Stimulated activated CD4-positive, alpha-beta T cell treated with anti-CD3 and anti-CD28 coated beads, Interleukin-4, amount 100 ng/mL, for 48 hours (primary cell): ENCODE measurements at places on chromosomes 16 and 17.

GRCh38 chr17:32970281-32970680, 21.4 kb upstream of the SPACA3 start:
- no peak for DNase-seq

GRCh38 chr17:22090263-22090935, 398.1 kb downstream of the KCNJ18 start:
- DNase-seq, result no peak

- no peak for DNase-seq
Observed at GRCh38 chr17:77444628-77444983, 303.8 kb downstream of the SEC14L1 start.

- no peak for DNase-seq
Observed at GRCh38 chr17:6457688-6458459, 13.6 kb downstream of the PIMREG start.

DNA sequence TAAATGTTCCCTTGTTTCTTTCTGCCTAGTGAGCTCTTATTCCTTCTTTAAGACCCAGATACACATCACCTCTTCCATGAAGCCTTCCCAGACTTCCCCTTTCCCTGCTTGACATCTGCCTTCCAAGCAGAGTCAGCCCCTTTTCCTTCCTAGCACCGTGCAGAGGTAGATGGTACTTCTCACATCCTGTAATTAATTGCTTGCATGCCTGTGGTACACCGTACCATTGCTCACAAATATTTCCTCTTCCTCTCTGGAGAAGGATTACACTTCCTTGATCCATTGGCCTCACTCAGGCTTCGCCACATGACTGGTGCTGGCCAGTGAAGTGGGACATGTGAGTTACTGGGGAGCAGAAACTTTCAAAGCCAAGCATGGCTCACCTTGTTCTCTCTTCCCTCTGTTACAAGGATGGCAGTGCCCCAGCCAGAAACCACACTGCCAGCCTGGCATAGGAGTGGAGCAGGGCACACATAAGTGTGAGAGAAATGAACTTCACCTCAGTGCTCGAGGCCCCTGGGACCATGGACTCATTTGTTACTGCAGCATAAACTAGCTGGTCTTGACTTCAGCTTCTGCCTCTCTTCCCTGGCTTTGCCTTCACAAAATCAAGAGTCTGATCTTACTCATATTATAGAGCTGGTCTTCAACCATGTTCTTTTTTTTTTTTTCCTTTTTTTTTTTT, 44.0 kb downstream of the SOST start:
- DNase-seq, result no peak

GRCh38 chr16:69511651-69512050, 54.1 kb upstream of the NFAT5 start:
- no peak for DNase-seq

- DNase-seq, result no peak
Observed at GRCh38 chr17:57349541-57350247, 93.4 kb downstream of the MSI2 start.

DNA sequence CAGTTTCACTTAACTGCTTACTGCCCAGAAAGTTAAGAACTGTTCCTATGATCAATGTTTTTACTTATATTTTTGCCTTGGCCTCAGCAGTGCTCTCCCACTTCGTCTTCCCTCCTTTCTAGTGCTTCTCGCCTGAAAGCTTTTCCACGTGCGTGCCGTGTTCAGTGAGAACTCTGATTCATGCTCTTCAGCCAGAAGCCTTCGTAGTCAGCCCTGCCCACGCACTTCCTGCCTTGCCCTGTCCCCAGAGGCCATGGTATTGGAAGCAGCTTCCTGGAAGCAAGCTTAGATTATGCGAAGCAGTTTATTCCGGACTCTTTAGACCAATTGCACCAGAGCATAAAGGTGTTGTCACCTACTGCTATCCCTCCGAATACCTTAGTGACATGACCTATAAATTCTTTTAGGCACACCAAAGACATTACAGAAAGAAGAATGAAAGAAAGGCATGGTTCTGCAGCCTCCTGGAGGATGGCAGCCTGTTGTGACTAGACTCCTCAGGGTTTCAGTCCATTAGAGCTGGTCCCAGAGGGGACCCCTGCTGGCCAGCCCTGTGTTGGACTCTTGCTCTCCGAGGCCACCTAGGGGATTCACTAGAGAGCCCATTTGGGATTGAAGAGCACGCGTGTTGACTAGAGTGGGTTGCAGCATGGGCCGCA, 105.2 kb downstream of the RPTOR start:
- DNase-seq, result peak; percentile 81

DNA sequence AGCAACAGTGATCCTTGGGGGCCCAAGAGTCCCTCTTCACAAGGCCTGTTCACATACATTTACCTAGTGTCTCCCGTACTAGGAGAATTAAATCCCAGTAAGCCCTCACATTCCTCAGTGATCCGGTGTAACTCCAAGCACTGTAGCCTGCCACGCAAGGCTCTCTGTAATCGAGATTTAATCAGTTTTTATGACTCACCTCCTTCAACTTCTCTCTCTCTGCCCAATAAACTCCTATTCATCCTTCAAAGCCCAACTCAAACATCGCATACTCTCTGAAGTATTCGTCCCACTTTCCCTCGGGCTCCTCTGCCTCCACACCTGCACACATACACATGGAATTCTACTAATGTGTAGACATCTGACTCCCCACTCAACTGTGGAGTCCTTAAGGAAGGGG, 141.8 kb downstream of the CMIP start:
- no peak for DNase-seq

- no peak for DNase-seq
Observed at GRCh38 chr16:80994451-80994850, 12.2 kb downstream of the CMC2 start.

GRCh38 chr16:74455619-74456289, 34.5 kb upstream of the CLEC18B start:
- no peak for DNase-seq

DNA sequence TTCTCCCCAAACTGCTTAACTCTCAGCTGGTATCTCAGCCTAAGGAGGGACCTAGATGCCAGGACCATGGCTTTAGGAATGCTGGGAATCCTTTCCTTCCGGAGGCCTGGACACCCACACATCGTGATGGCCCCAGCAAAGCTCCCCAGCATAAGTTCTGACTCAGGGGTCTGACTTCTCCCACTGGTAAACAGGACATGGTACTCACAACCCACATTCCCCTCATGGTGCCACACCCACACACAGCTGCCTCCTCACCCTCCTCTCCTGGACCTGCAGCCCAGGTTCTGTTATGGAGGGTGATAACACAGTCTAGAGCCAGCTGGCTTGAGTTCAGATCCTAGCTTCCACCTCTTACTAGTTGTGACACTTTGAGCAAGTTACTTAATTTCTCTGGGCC, 719 bp upstream of the RNF227 start:
- no peak for DNase-seq

DNA sequence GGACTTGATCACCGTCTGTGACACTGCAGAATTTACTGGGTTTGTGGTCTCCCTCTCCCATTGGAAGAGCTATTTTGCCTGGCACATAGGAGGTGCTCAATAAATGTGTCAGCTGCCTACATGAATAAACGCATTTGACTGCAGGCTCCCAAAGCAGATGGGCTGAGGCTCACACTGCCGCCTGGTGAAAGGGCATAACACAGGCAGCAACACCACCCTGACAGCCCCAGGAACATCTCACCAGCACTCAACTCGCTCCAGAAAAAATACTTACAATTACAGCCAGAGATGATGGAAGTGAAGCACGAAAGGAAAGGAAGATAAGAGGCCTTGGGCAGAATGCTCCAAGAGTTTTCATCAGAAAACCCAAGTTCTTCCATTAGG, 73.9 kb downstream of the RPH3AL start:
- DNase-seq, result no peak

- DNase-seq, result no peak
Observed at GRCh38 chr17:33371377-33371776, 78.3 kb upstream of the ASIC2 start.

GRCh38 chr17:82007495-82008257, 15.0 kb downstream of the CENPX start:
- DNase-seq, result no peak

DNA sequence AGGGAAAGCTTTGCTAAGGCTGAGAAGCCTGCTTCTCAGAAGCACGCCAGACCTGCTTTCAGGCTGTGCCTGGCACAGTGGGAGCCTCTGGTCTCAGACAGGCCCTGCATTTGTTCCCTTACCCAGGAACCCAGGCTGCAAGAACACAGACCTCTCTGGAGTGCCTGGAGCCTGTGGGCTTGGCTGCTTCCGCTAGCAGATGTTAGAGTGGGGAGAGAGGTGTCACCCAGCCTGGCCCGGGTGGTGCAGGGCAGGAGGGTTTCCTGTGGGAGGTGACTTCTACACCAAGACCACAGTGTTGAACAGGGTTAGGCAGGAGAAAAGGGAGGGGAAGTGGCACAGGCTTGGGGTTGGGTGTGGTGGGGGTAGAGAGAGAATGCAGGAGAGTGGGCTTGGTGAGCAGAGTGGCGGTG, 35.8 kb upstream of the ADGRG1 start:
- DNase-seq, result peak; percentile 47

GRCh38 chr16:12157517-12158093, 181.1 kb downstream of the SNX29 start:
- DNase-seq, result no peak

DNA sequence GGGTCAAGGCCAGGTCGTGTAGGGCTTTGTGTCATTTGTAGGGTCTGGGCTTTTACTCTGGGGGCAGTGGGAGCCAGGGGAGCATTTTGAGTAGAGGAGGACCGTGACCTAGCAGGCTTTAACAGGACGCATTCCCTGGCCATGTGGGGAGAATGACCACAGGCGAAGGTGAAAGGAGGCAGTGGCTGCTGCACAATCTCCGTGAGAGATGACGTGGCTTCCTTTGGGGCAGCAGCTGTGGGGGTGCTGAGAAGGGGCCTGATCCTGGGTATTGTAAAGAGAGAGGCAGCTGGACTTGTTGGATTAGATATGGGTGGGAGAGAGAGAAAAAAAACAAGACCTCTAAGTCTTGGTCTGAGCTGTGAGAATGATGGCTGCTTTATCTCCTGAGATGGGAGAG, 46.0 kb downstream of the KATNIP start:
- no peak for DNase-seq

- no peak for DNase-seq
Observed at GRCh38 chr16:66364117-66364958, 2.2 kb upstream of the CDH5 start.

- no peak for DNase-seq
Observed at GRCh38 chr17:4249452-4250029, 14.2 kb downstream of the ANKFY1 start.

DNA sequence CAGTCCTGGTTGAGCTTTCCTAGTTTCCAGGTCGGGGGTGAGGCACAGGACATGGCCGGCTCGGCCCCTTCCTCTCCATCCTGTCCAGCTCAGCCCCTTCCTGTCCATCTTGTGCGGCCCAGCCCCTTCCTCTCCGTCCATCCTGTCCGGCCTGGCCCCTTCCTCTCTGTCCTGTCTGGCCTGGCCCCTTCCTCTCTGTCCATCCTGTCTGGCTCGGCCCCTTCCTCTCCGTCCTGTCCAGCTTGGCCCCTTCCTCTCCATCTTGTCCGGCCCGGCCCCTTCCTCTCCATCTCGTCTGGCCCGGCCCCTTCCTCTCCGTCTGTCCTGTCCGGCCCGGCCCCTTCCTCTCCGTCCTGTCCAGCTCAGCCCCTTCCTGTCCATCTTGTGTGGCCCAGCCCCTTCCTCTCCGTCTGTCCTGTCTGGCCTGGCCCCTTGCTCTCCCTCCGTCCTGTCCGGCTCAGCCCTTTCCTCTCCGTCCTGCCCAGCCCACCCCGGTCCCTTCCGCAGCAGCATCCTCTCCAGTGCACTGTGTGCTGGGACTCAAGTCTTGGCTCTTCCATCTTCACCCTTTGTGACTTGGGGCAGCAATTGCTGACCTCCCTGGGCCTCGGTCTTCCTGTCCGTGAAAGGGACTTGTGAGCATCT, 5.5 kb upstream of the ZNF750 start:
- DNase-seq, result no peak

- DNase-seq, result no peak
Observed at GRCh38 chr17:55495239-55495638, 16.0 kb downstream of the SMIM36 start.

GRCh38 chr17:74123350-74123749, 80.1 kb upstream of the RPL38 start:
- no peak for DNase-seq

GRCh38 chr17:1908699-1909309, 79.0 kb downstream of the RPA1 start:
- DNase-seq, result peak; percentile 29

DNA sequence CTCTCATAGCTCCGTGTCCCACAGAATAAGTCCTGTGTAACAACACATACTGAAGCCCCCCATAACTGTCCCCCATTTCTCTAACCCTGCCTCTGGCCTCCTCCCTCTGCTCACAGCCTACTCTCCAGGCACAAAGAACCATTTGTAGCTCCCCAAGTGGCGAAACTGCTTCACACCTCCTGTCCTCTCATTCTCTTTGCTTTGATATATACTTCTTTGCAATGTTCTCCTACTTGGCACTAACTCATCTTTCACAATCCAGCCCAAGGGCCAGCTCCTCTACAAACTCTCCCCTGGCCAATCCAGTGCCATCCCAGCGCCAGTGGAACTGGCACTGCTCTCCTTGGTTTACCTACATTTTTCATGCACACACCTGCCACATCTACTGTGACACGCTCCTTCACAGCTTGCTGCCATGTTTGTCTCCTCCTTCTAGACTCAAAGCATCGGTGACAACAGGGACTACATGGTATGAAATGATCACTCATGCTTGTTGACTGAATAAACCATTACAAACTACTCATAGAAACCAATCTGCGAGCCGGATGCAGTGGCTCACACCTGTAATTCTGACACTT, 12.8 kb downstream of the CYTH1 start:
- DNase-seq, result no peak

DNA sequence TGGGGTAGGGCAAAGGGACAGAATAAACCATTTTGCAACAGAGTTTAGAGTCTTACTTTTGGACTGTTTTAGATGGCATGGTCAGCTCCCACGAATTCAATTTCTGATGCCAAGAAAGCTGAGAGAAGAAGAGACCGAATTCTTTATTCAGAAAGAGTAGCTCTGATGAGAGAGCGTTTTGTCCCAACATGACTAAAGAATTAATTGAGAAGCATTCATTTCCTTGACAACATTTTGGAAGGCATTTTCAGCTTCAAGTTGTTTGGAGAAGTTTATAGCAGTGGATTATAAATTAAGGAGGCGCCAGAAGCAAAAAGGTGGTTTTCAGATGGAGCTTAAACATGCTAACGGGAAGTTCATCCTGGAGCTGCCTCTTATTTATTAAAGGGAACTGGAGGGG, 12.2 kb downstream of the GAN start:
- DNase-seq, result no peak

- DNase-seq, result no peak
Observed at GRCh38 chr17:35519439-35519838, 18.0 kb downstream of the SLFN12L start.
